Stimulated activated CD4-positive, alpha-beta T cell treated with anti-CD3 and anti-CD28 coated beads, Interleukin-4, amount 100 ng/mL, for 4 hours (primary cell): ENCODE measurements at places on chromosomes 16 and 17.
A peak's percentile ranks its signal among the peaks of the same experiment; 100 is the strongest.

DNA sequence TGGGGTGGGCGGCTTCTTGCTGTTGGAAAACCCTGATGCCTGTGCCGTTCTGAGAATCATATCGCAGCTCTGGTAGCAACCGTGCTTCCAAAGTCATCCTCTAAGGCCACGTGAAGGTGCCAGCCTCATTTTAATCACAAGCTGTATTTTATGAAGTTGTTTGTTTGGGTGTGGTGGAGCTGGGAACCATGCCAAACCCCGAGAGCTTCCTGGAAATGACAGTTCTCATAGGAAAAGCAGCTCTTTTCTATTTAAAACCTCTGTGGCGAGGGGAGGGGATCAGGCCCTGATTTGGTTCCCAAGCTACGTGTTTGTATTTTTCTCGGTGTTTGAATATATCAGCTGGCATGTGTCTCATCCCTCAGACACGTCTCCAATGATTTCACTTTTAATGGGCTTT, 21.7 kb downstream of the KNOP1 start:
- no peak for DNase-seq

DNA sequence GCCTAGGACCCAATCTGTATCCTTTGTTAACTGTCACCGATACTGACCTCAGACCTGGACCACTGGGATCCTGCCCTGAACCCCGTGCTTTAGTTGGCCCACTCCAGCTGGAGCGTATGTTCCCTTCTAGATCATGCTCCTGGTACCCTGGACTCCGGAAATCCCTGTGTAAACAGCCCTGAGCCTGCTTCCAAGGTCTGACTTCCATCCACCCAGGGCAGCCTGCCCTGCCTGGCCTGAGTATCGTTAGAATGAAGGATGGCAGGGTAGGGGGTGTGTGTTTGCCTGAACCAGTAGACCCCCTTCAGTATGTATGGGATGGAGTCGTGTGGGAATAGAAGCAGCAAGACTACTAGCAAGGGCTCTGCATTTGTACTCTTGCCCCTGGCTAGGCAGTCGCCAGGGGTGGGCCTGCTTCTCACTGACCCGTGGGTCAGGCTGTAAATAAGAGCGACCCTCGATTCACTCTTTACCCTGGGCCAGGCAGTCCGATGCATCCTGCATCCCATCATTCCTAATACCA, 691 bp upstream of the TMEM98 start:
- no peak for DNase-seq

DNA sequence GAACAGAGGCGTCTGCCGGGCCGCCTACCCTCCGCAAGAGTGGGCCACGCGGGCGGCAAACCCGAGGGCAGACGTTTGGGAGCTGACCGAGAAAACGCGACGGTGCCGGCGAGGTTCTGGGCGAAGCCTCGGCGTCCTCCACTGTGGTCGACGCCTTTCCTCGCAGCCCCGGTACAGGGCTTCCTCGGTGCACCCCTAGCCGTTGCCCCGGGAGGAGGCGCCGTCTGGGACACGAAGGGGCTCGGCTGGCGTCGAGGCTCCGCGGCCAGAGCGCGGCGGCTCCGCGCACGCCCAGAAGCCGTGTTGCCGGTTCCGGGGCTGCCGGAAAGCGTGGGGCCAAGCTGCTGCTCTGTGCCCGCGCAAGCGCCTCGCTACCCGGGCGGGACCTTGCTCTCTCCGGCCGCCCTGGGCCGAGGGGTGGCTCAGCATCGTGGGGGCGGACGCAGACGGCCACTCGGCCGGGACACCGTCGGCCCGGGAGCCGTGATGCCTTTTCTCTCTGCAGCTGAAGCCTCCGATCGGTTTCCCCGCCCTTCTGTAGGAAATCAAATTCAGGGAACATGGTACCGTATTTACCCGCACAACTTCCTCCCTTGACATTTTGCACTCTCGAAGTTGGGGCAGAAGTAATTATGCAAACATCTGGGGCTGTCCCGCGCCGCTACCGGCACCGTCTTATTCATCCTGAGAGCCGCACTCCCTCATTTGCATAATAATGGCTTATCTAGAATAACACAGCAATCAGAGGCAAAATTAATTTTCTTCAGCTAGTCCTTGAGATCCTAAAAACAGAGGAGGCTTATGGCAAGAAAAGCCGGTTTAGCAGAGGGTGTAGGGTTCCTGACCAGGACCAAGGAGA, 7.3 kb upstream of the CBX8 start:
- DNase-seq = peak; percentile 65

DNA sequence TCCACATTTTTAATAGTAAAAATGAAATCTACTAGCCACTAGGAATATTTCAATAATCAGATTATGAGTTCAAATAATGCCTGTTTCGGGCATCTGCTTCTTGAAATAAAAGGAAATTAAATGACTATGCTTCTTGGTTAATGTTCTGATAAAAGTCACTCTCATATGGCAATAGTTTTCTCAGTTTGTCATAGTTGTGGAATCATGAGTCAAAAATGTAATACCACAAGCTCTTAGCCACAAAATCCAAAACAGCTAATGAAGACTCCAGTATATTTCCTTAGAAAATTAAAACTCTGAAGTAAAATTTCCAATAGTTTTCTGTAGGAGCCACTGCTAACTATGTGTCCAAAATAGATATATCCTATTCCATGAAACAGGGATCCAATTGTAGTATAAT, 676.3 kb upstream of the CDH8 start:
- DNase-seq = no peak

DNA sequence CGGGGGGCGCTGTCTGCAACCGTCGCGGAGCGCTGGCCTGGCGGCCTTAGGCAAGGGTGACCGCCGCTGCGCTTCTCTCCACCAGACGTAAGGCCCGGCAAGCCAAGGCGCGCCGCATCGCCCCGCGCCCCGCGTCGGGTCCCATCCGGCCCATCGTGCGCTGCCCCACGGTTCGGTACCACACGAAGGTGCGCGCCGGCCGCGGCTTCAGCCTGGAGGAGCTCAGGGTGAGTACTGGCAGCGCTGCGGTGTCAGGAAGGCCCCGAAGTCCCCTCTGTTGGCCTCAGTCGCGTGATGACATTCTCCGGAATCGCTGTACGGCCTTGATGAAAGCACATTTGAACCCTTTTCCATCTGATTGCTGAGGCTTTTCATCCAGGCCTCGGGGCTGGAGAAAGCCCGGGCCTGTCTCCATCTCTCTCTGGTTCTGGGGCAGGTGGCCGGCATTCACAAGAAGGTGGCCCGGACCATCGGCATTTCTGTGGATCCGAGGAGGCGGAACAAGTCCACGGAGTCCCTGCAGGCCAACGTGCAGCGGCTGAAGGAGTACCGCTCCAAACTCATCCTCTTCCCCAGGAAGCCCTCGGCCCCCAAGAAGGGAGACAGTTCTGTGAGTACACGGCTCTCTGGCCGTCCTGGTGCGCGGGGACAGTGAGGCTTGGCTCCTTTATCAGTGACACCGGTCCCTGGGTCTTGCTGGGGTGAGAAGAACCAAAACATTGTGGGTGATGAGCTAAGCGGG, 831 bp downstream of the RPL13 start:
- DNase-seq = no peak

DNA sequence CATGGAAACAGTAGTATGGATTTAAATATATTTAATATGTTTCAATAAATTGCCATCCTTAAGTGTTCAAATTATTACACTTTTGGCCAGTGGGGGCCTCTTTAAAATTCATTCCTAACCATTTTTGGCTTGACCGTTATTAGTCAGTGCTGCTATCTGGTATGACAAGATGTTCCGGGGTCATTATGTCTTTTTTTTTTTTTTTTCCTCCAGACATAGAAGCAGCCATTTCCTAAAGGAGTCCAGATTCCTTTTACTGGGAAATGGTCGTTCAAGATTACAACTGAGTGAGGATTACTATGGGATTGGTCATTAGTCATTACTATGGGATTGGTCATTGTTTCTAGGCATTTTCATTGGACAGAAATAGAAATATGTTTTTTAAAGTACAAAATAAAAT, 53.4 kb downstream of the NF1 start:
- DNase-seq = no peak
